Activated naive CD4-positive, alpha-beta T cell treated with Interleukin-2 at 50 U/mL for 16 hours (primary cell): ENCODE measurements at places on chromosomes 7 and 10.
A peak's percentile ranks its signal among the peaks of the same experiment; 100 is the strongest.

GRCh38 chr10:88379575-88379974 is 203.5 kb downstream of the RNLS start:
- no peak for DNase-seq

DNA sequence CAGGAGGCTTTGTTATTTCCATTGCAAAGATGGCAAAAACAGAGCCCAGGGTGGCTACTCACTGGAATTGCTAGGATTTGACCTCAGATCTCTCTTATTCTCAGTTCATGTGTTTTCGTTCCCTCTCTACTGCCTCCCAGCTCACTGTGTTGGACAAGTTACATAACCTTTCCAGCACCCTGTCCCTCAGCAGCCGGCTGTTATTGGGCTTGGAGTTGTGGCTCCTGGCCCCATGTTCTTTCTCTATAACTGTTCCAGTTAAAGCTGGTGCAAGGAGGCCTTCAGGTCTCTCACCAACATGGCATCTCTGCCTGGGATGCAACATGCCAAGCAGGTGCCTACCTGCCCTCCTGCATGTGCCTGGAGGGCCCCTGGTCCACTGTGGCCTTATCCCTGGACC is 56.8 kb downstream of the LRRC18 start:
- DNase-seq, result no peak

- no peak for DNase-seq
Measured at GRCh38 chr7:49396229-49396628, 377.2 kb upstream of the VWC2 start.

- DNase-seq, result peak; percentile 12
Measured at GRCh38 chr7:45026984-45027773, 27.2 kb downstream of the CCM2 start.

GRCh38 chr10:117164592-117165537 is 26.8 kb upstream of the VAX1 start:
- no peak for DNase-seq

GRCh38 chr10:618229-618989 is 71.1 kb downstream of the DIP2C start:
- no peak for DNase-seq

GRCh38 chr10:43090188-43090587 is 13.3 kb downstream of the RET start:
- no peak for DNase-seq

GRCh38 chr10:96130326-96130995 is 364 bp downstream of the ZNF518A start:
- peak; percentile 74 for DNase-seq

DNA sequence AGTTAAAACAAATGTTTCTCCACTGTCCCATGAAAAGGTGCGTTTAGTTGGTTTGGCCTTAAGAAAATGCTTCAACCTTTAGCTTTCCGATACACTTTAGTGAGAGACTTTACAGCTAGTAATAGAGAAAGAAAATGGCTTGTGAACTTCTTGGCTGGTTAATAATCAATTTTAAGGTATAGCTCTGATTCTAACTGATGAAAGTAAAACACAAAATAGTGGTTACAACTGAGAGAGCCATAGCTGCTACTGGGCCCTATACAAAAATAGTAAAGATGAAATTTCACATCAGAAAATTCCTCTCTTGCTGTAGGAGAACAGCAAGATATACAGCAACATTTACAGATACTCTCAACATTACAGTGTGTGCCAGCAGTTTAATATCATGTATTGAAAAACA is 371.4 kb downstream of the PHTF2 start:
- no peak for DNase-seq

- DNase-seq, result no peak
Measured at GRCh38 chr10:101228153-101228965, 904 bp downstream of the LBX1 start.

- DNase-seq, result no peak
Measured at GRCh38 chr10:20672741-20673140, 224.4 kb downstream of the NEBL start.

- no peak for DNase-seq
Measured at GRCh38 chr10:12459762-12460161, 110.4 kb downstream of the CAMK1D start.

DNA sequence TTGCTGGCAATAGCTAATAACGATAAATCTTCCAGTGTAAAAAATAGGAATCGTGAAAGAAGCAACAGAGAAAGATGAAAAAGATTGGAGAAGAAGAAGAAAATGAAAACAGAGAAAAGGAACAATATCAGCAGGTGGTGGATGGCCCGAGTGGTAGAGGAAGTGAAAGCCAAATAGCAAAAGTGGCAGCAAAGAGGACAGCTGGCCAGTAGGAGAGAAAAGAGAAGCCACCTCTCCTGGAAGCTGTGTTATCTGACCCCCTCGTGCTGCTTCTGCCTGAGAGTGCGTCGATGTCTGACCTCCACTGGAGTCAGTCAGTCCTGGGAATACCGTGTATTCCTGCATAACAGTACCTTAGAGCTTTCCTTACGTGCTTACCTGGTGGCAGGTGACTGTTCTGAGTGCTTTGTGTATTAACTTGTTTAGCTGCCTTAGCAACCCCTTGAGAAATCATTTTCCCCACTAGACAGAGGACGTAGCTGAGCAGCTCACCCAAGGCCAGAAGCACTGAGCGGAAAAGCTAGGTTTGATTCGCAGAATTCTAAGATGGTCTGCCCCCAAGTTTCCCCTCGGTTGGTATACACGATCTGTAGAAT is 88.3 kb downstream of the CHN2 start:
- DNase-seq, result no peak

DNA sequence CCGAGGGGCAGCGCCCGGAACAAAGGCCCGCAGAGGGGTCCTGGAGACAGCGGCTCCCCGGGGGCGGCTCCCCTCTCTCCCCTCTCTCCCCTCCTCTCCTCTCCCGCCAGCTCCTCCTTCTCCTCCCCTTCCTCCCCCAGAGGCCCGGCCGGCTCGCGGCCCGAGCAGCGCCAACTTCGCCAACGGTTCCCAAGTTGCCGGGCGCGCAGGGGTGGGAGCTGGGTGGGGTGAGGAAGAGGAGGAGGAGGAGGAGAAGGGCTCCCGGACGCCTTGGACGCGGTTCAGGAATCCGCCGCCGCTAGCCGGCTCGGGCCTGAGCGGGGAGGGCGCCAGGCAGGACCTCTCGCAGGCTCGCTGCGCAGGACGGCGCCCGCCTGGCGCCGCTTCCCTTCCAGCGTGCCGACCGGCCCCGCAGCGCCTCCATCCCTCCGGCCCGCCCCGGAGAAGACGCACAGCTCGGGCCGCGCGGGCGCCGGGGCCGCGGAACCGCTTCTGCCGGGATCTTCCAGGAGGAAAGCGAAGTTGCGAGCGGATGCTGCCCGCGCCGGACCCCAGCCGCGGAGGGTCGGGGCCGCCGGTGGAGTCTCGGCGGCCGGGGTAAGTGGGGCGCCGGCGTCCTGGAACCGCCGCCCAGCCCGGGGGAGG is at the start of gene CHST3:
Gene CHST3 (plus strand): TSS at position 298 of the 645 bp plus-strand sequence. CDS start 41,448 bp downstream, outside the sequence.
- no peak for DNase-seq

DNA sequence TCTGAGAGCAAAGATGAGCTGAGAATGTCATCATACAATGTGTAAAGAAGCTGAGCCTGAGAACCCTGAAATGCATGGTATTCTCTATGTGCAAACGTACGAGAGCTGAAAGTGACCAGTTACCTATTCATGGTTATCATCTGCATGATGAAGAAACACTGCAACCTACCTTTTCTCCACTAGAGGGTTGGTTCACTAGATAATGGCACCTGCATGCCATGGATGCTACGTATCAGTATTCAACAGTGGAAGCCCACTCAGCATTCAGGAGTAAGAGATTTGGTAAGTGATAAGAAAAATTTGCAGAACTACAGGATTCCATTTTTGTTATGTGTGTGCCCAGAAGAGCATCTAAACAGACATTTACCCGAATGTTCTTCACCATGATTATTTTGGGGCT is 145.4 kb downstream of the PTPRN2 start:
- no peak for DNase-seq

DNA sequence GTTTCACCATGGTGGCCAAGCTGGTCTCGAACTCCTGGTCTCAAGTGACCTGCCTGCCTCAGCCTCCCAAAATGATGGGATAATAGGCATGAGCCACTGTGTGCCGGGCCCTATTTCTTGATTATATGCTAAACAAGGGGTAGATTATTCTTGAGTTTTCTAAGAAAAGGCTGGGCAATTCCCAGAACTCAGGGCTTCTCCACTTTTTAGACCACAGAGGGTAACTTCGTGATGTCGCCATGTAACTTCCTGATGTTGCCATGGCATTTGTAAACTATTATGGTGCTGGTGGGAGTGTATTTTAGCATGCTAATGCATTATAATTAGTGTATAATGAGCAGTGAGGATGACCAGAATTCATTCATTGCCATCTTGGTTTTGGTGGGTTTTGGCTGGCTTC is 35.8 kb downstream of the OTUD1 start:
- DNase-seq, result no peak

DNA sequence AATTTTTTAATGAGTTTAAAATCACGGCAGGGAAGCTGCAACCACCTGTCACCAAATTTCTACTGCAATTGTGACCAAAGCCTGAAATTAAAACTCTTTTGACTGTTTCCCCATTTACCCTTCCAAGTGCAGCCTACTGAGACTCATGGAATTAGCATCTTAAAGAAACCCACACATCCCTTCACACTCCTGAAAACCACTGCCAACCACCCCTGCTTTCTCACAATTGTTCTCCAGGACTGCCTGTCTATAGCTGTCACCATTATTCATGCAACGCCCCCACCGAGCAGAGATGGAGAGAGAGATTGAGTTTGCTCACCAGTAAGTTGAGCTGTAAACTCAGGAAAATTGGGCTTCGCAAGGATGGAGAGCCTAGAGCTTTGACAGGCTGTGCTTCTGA is 383.8 kb upstream of the SORCS1 start:
- DNase-seq, result no peak

DNA sequence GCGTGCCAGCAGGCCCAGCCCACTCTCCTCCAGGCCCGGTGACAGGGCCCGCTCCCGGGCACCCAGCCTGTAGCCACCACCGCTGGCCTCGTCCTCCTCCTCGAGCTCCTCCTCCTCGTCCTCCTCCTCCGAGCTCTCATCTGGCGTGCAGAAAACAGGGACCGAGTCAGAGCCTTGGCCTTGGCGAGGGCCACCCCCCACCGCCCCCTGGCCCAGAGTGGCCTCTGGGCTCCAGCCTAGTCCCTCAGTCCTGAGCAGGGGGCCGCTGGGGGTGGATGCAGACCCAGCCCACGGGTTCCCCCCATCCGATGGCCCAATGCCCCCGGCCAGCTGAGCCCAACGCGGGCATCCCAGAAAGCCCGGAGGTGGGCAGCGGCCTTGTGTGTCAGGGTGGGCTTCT is 62.9 kb downstream of the SLC29A4 start:
- no peak for DNase-seq

DNA sequence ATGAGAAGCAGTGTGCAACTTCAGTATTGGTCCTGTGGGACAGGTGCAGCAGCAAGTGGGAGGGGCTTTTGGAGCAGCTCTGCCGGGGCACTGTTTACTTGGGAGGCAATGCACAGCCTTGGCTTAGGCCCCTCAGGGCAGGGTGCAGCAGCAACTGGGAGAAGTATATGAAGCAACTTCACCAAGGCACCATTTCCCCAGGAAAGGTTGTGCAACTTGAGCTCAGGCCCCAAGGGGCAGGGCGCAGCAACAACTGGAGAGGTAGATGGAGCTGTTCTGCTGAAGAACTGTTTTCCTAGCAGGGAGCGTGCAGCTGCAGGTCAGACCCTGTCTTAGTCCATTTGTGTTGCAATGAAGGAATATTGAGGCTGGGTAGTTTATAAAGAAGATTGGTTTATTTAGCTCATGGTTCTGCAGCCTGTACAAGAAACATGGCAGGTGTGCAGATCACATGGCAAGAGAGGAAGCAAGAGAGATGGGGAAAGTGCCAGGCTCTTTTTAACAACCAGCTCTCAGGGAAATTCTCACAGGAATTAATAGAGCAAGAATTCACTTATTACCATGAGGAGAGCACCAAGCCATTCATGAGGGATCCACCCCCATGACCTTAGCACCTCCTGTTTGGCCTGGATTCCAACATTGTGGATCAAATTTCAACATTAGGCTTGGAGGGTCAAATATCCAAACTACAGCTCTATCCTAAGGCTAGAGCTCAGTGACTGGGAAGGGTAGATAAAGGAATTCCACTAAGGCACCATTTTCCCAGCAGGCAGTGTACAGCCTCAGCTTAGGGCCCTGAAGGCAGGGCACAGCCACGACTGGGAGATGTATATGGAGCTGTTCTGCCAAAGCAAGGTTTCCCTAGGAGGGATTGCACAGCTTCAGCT is 10.9 kb downstream of the GPR141 start:
- no peak for DNase-seq

- no peak for DNase-seq
Measured at GRCh38 chr10:4108693-4109092, 323.7 kb upstream of the KLF6 start.

- no peak for DNase-seq
Measured at GRCh38 chr7:108181073-108181985, 51.2 kb upstream of the LAMB4 start.

DNA sequence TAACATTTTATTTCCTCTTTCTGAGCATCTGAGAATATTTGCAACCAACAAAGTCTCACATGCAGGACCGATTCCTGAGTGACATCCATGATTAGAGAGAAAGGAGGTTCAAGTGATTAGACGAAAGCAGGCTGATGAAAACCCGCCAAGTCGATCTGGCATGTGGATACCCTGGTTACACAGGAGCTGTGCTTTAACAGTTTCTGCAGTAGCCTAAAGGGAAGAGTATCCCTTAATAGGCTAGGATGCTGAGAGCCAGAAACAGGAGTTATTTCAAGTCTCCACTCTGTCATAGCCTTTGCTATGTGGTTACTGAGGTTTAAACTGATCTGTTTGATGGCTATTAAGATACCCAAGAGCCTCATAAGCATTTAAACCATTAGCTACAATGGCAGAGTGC is 82.5 kb downstream of the PRKCQ start:
- no peak for DNase-seq

DNA sequence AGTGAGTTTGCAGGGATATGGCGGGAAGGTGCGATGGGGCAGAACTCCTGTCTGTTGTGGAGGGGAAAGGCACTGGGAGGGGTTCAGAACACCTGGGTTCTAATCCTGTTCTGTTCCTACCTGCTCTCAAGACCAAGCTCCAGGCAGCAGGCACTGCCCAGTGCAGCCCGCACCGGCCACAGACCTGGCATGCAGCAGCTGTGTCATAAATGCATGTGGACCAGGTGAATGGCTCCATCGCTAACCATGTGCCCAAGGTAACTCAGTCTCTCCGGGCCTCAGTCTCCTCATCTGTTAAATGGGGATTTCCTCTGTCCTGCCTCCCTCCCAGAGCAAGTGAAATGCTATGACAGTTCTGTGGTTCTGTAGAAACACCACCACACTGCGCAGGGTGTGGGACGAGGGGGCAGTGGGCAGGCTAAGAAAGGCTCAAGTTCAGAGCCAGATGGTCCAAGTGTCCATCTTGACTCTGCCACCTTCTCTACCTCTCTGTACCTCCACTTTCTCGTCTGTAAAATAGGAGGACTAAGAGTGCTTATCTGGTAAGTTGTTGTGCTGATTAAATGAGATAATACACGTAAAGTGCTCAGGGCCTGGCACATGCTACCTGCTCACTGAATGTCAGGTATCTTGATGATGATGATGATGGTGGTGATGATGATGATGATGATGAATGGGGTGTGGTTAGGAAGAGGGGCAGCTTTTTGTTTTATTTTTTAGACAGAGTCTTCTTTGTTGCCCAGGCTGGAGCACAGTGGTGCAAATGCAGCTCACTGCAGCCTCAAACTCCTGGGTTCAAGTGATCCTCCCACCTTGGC is 22.9 kb downstream of the ATP6V1F start:
- no peak for DNase-seq
